ENCODE measurements at places on chromosomes 12 and 14. TPM values are rescaled to one million over a fixed set of nuclear protein-coding genes. Genes with fewer than 3 reads are reported as not detected.

DNA sequence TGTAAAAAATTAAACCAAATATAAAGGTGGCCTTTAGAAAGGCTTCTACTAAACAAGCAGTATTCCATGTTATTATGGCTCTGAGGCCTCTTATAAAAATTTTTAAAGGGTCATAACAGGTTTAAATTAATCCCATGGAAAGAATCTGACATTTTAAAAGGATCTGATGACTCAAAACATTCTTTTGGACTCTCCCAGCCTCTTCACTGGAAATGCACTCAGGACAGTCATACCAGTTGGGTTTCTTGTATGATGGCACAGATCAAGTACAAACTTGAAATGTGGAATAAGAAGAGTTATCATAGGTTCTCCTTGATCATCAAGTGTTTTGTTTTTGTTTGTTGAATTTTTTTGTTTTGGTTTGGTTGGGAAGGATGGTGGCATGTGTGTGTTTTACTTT, 50.8 kb downstream of the PPP2R5E start:
- no peak overlapping the region for H3K27ac ChIP-seq
- no peak for DNase-seq
- H3K36me3 ChIP-seq: no peaks in the 10 kb centered on the region
- no peak overlapping the region for H3K4me3 ChIP-seq
- H3K4me1 ChIP-seq: peaks cover 6% of the 10 kb centered on the region
- no peaks in the 10 kb centered on the region for H3K27me3 ChIP-seq

KRT78 gene
- not detected for total RNA-seq

- no peak overlapping the region for H3K27ac ChIP-seq
- DNase-seq: no peak
- H3K4me3 ChIP-seq: no peak overlapping the region
- peaks cover 24% of the 10 kb centered on the region for H3K36me3 ChIP-seq
- no peaks in the 10 kb centered on the region for H3K4me1 ChIP-seq
Measured at GRCh38 chr12:57797933-57798332, 15.3 kb downstream of the TSFM start.

DNA sequence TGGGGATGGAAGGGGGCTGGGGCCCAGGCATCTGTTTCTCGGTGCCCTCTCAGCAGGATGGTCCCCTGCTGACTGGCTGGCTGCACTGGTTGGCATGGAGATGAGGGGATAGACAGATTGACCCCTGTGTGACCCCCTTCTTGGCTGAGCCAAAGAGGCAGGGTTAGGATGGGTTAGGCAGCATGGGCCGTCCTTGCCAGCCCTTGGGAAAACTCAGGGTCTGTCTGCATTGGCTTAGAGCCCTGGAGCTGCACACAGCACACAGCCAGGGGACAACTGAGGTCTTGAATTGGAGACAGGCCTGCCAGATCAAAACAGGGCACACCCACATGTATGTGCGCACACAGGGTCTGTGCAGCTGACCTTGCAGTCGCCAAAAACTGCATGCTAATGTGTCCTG, 11.2 kb upstream of the LRP1-AS start:
- no peak overlapping the region for H3K27ac ChIP-seq
- no peaks in the 10 kb centered on the region for H3K36me3 ChIP-seq
- H3K4me1 ChIP-seq: no peaks in the 10 kb centered on the region
- H3K27me3 ChIP-seq: no peaks in the 10 kb centered on the region

- no peaks in the 10 kb centered on the region for H3K36me3 ChIP-seq
- no peaks in the 10 kb centered on the region for H3K4me1 ChIP-seq
- no peak for DNase-seq
- H3K27me3 ChIP-seq: peaks cover 3% of the 10 kb centered on the region
- no peak overlapping the region for H3K4me3 ChIP-seq
Measured at GRCh38 chr12:48030173-48030650, 25.9 kb upstream of the COL2A1 start.

Measured in endothelial cell of umbilical vein (primary cell).